ENCODE measurements at places on chromosomes 1 and 21.

GRCh38 chr1:192445839-192446489, 129.2 kb downstream of the RGS21 start:
- DNase-seq: peak; percentile 49

- DNase-seq: peak; percentile 74
Observed at GRCh38 chr1:6273380-6273891, 12.5 kb upstream of the GPR153 start.

GRCh38 chr1:206106328-206107167, 10.6 kb downstream of the AVPR1B start:
- peak; percentile 80 for DNase-seq

- DNase-seq: no peak
Observed at GRCh38 chr1:71618191-71618590, 537.4 kb upstream of the ZRANB2 start.

- no peak for DNase-seq
Observed at GRCh38 chr1:243912347-243912746, 62.3 kb upstream of the AKT3 start.

GRCh38 chr1:18142471-18142870, 34.9 kb downstream of the IGSF21 start:
- DNase-seq: no peak

DNA sequence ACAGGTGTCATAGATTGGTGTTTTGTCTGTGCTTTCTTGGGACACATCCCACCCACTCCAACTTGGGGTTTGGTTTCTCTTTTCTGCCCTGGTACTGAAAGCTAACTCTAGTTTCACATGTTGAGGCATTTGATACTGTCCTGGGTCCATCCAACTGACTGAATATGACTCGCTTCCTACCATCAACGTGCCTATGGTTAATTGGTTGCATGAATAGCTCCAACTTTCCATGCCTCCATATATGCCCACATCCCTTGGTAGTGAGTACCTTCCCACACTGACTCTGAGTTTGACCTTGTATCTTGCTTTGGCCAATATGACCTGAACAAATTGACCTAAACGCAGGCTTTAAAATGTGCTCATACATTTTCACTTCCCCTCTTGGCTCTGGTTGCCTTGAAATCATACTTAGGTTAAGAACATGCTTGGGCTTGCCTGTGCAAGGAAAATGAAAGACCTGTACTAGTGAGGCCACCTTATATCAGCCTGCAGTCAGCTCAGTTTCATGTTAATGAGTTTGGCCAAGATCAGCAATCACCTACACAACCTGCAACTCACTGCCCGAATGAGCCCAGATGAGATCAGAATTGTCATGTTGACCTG, 81.0 kb upstream of the KCNK2 start:
- DNase-seq: no peak

- no peak for DNase-seq
Observed at GRCh38 chr1:75992312-75992711, 60.1 kb upstream of the ASB17 start.

DNA sequence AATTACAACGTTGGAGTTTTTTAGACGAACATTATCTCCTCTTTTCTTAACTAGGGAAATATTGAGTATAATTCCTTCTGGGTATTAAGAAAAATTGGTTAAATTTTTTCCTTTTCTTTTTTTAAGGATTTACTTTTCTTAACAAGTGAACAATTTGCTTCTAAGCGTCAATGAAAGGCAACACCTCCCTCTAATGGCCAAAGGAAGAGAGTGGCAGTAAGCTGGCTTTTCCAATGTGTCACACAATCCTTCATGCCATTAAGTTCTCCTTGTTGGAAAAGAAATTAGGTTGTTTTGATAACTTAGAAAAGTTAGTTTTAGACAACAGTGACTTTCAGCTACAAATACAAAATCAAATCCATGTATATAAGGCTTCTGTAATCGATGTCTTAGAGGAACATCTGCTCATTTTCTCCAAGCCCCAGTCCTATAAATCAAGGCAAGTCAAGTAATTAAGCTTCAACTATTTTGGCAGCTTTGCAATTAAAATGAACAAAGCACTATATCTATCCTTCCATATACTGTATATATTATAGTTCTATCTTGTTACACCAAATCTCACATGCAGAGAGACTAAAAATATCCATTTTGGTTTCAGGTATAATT, 62.8 kb downstream of the EDEM3 start:
- peak; percentile 60 for DNase-seq

- DNase-seq: no peak
Observed at GRCh38 chr1:52928015-52928404, 934 bp downstream of the SCP2 start.

DNA sequence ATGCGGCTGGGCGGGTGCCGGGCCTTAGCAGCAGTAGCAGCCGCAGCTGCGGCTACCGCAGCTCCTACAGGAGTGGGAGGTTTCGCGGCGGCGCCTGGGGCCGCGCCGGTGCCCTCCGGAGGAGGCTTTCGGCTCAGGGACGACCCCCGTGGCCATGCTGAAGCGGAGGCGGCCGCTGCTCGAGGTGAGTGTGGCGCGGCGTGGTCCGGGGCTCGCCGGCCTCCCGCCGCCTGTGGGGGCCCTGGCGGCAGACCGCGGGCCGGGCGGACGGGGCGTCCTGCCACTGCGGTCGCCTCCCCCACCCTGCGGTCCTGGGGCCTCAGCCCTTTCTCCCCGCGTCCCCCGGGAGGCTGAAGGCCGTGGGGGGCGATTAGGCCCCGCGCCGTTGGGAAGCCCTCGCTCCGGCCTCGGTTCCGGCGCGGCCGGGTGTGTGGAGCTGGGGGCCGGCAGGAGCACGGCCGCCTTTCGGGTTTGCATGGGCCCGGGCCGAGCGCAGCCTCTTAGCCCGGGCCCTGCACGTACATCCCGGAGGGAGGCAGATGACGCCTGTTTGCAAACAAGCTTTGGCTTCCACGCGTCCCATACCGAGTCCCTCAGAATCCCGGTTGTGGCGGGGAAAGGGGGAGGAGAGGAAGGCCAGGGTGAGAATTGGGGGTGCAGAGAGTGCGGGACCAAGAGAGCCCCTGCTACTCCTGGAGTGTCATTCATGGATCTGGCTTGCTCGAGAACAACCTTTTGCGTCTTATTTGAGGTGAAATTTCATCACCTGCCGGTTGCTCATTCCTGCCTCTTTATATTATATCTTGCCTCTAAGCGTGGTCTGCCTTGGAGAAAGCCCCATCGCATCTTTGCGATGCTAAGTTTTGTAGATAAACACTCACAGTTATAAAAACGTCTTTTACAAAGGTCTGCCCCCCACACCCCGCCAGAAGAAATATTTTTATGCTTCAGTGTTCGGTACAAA, 613 bp downstream of the ZFYVE9 start:
- peak; percentile 54 for DNase-seq

- no peak for DNase-seq
Observed at GRCh38 chr1:75188892-75189291, 54.7 kb downstream of the LHX8 start.

- DNase-seq: no peak
Observed at GRCh38 chr21:42678618-42679295, 25.3 kb downstream of the PDE9A start.
